Amniotic stem cell (primary cell): ENCODE measurements at places on chromosomes 5 and 9.

DNA sequence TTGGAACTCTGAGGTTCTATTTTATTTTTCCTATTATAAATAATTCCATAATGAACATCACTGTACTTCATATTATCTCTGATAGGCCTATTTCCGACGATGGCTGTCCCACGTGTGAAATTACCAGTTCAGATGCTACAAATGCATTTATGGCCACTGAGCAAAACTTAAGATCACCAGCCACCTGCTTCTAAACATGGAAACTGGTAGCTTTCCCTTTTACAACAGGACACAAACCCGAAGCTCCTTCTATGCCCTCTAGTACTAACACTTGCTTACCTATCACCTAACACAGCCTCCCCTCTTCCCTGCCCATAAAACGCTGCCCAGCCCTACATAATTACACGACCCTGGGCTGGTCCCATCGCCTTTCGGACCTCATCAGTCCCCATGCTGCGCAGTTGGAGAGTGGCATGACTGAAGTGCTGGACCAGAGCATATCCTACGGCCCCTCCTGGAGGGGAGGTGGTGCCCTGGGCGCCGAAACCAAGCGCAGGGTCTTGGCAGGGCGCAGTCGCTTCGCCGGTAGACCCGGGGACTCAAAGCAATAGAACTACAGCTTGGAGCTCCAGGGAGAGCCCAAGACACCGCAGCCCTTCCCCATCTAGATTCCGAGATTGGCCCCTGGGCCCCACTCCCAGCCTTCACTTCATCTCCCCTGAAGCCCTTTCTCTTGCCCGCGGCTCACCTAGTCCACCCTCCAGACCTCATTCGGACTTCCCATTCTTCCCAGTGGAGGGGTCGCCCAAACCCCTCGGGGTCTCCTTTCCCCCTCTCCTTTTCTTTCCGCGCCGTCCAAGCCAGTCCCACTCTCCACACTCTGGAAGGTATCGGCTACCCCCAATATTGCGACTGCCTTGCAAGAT lies 1.0 kb upstream of the SAP30L start:
- no peak for DNase-seq

- DNase-seq, result no peak
Observed at GRCh38 chr9:92275541-92275940, 18.0 kb downstream of the IARS1 start.

DNA sequence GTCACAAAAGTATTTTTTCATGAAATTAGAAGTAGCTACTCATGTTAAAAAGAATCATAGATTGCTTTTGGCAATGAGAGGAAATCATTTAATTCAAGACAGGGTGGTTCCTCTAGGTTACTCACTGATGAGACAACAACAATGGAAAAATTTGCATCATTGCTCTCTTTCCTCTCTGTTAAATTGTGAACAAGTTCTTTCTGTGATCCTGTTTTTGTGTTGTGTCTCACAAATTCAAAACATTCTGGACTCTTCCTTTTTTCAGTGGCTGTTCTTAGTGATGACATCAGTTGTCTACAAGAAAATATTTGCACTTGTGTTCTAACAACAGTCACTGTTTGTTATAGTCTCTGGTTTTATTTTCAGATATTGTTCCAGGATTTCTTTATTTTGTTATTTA lies 95.3 kb downstream of the XRCC4 start:
- no peak for DNase-seq

DNA sequence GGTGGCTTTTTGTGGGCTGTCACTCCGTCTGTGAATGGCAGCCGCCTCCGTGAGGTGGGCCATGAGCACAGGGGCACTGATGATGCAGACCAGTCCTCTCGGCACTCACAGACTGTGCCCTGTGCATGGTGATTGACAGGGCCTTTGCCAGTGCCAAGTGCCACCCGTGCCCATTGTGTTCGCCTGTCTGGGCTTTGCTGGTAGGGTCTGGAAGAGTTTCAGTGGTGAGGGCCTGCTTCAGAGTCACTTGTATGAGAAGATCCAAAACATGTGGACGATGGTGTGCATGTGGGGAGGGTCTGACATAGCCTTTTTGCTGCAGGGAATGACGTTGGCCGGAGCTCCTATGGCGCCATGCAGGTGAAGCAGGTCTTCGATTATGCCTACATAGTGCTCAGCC lies 34.9 kb downstream of the TENT4A start:
- DNase-seq, result no peak

DNA sequence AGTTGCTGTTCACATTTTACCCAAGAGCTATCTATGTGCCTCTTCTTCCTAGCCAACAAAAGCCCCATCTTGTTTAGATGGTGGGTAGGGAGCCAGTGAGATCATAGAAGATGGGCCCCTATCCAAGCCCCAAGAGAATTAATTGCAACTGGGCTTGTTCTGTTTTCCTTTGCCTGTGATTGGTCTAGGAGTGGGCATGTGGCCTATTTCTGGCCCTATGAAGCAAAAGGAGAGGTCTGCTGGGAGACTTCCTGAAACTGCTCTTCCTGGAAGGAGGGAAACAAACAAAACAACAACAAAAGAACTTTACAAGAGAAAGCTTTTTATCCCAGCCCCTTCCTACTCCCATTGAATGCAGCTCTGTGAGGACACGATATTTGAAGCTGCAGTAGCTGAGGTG lies 32.5 kb upstream of the ALDOB start:
- no peak for DNase-seq

DNA sequence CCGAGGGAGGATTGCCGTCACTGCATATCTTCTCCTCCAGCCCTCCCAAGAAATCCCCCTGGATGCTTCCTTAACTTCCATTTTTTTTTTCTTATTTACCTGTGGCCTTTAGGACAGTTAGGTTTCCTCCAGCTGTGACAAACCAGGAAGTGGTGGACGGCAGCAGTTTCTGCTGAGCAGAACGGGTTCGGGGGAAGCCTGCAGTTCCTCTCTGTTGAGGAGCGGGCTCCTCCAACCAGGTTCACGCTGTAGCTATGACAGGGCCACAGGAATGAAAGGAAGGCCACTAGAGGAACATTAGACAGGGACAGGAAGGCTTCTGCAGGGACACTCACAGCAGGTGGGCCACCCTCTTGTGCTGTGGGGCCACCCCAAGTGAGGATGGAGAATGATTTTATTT lies 76.7 kb upstream of the SYK start:
- DNase-seq, result no peak
